ENCODE measurements at places on chromosomes 5 and 9. TPM values are rescaled to one million over a fixed set of nuclear protein-coding genes. Genes with fewer than 3 reads are reported as not detected.

DNA sequence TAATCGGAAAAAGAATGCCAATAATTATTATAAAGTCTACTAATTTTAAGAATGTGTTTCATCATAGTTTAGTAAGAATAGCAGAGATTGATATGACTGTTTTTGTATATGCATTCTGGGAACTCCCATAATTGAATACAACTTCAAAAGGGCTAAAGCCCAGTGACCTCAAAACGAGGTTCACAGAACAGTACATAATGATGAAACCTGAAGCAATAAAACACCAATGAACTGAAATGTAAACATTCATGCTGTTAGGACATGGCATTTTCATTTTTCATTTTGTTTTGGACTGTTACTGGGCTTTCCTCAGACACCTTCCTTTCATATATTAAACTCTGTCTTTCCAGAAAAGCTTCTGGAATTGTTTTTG, 684 bp upstream of the JMY start:
- no peaks in the 10 kb centered on the region for H3K27me3 ChIP-seq
- no peak for DNase-seq
- H3K4me3 ChIP-seq, result peak overlapping the region; percentile 71
- H3K27ac ChIP-seq, result peak overlapping the region; percentile 95

DNA sequence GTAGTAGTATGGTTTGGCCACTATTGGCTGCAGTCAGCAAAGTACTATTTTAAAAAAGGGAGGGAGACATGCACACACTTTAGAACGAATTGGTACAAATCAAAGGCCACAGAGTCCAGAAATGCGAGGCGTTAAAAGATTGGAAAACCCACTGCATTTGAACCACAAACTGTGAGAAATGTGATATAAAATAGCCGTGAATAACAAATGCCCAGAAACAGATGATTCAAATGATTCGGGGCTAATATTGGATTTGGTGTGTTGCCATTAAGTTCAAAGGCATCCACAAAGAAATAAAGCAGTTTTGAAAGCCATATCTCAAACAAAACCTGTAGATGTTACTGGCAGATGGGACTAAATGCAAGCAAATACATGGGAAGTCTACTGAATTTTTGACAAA, 140.9 kb upstream of the HMHB1 start:
- H3K4me1 ChIP-seq, result no peaks in the 10 kb centered on the region
- H3K4me3 ChIP-seq, result no peak overlapping the region
- H3K27me3 ChIP-seq, result no peaks in the 10 kb centered on the region
- no peak overlapping the region for H3K27ac ChIP-seq
- DNase-seq, result no peak

- no peak overlapping the region for H3K4me3 ChIP-seq
- no peak overlapping the region for H3K27ac ChIP-seq
- DNase-seq, result no peak
Measured at GRCh38 chr5:125197321-125197720, 450.9 kb upstream of the ZNF608 start.

DNA sequence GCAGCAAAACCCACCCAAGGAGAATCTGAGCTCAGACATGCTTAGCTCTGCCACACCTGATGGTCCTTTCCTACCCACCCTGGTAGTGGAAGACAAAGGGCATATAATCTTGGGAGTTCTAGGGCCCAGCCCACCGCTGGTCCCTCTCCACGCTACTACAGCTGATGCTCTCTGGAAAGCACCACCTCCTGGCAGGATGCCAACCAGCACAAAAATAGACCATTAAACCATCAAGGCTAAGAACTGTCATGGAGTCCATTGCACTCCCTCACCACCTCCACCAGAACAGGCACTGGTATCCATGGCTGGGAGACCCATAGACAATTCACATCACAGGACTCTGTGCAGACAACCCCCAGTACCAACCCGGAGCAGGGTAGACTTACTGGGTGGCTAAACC, 111.0 kb upstream of the IL7R start:
- no peak for DNase-seq
- no peaks in the 10 kb centered on the region for H3K27me3 ChIP-seq
- H3K27ac ChIP-seq, result no peak overlapping the region
- no peaks in the 10 kb centered on the region for H3K36me3 ChIP-seq
- H3K4me3 ChIP-seq, result no peak overlapping the region

DNA sequence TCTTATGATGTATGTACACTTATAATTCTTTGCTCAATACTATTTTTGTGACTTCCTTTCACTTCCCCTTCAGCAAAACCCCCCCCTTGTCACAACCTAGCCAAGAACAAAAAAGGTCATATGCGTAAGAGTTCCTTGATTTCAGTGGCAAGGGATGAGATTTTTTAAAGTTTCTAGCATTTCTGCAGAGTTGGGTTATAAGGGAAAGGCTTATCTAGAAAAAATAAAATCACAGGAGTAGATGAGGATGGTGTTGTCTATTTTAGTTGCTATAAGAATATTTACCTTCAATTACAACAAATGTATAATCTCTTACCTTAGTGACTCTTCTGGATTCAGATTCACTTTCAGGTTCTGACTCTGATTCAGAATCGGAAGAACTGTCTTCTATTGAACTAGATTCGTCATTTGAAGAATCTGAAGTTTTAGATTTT, 184.6 kb downstream of the AP3B1 start:
- no peaks in the 10 kb centered on the region for H3K27me3 ChIP-seq
- H3K4me1 ChIP-seq, result no peaks in the 10 kb centered on the region
- H3K27ac ChIP-seq, result no peak overlapping the region
- no peak for DNase-seq
- H3K4me3 ChIP-seq, result no peak overlapping the region

The NR5A1 gene
- not detected for total RNA-seq

GRCh38 chr5:50564079-50564478, 102.4 kb upstream of the PARP8 start:
- no peaks in the 10 kb centered on the region for H3K27me3 ChIP-seq
- H3K4me3 ChIP-seq, result no peak overlapping the region
- H3K4me1 ChIP-seq, result no peaks in the 10 kb centered on the region
- H3K36me3 ChIP-seq, result no peaks in the 10 kb centered on the region
- no peak for DNase-seq

The FBP1 gene
- not detected for total RNA-seq

GRCh38 chr5:142918959-142919635, 148.9 kb downstream of the ARHGAP26 start:
- no peak overlapping the region for H3K4me3 ChIP-seq
- no peak for DNase-seq
- H3K36me3 ChIP-seq, result no peaks in the 10 kb centered on the region
- H3K4me1 ChIP-seq, result no peaks in the 10 kb centered on the region
- no peak overlapping the region for H3K27ac ChIP-seq
- no peaks in the 10 kb centered on the region for H3K27me3 ChIP-seq

DNA sequence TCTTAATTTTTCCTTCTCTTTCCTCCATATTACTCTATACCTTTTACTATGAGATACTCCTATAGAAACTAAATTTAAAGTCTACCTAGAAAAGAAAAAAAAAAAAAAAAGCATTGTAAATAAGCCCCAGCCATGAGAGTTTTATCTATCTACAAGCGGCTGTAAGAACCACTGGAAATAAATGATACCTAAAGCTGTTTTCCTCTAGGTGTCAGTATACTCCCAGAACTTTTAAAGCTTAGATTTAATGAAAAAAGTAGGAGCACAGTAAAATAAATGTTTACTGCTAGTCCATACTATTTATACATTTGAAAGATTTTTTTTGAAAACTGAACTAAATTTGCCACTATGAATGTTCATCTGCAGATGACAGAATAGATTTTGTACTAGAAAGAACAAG, 26.2 kb downstream of the TYRP1 start:
- H3K27ac ChIP-seq, result no peak overlapping the region
- H3K4me1 ChIP-seq, result no peaks in the 10 kb centered on the region
- H3K4me3 ChIP-seq, result no peak overlapping the region
- H3K36me3 ChIP-seq, result no peaks in the 10 kb centered on the region

The KLHL9 gene
- 88.5 TPM for total RNA-seq

GRCh38 chr9:109108318-109108717, 11.4 kb downstream of the TMEM245 start:
- H3K27me3 ChIP-seq, result no peaks in the 10 kb centered on the region
- no peak for DNase-seq
- no peak overlapping the region for H3K4me3 ChIP-seq
- no peaks in the 10 kb centered on the region for H3K36me3 ChIP-seq

- peak; percentile 38 for DNase-seq
- H3K27me3 ChIP-seq, result no peaks in the 10 kb centered on the region
- H3K27ac ChIP-seq, result peak overlapping the region; percentile 65
Measured at GRCh38 chr9:136438548-136439480, 831 bp downstream of the INPP5E start.

DNA sequence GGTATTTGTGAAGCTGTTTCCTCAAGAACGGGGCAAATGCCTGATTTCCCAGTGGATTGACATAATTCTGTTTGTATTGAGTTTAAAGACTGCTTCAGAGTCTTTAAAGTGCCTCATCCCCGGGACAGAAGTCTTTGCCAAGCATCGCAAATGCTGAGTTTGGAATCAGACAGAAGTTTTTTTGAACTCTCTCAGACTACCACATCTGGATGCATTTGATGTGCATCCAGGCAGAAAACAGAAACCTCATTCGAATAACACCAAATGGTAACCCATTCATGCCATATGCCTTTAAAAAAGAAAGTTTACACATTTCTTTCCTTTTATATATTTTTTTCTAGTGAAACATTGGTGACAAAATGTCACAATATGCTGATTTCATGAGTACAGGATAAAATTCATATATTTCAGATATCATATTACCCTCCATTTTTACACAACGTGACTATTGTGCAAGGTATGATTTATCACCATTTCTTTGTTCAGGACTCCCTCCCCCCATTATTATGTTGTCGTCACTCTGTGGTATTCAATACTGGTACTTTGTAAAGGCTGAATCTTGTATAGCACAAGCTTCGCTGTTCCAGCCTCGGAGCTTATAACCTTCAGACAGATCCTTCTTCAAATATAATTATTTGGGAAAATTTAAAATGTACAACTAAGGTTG, 91.1 kb downstream of the ZNF608 start:
- no peak overlapping the region for H3K4me3 ChIP-seq
- no peak overlapping the region for H3K27ac ChIP-seq
- H3K4me1 ChIP-seq, result peaks cover 5% of the 10 kb centered on the region
- no peaks in the 10 kb centered on the region for H3K27me3 ChIP-seq

GRCh38 chr5:172869691-172870090, 35.6 kb downstream of the ERGIC1 start:
- no peaks in the 10 kb centered on the region for H3K27me3 ChIP-seq
- no peaks in the 10 kb centered on the region for H3K36me3 ChIP-seq
- H3K4me3 ChIP-seq, result no peak overlapping the region
- H3K4me1 ChIP-seq, result peaks cover 42% of the 10 kb centered on the region
- no peak for DNase-seq
- peak overlapping the region; percentile 94 for H3K27ac ChIP-seq

DNA sequence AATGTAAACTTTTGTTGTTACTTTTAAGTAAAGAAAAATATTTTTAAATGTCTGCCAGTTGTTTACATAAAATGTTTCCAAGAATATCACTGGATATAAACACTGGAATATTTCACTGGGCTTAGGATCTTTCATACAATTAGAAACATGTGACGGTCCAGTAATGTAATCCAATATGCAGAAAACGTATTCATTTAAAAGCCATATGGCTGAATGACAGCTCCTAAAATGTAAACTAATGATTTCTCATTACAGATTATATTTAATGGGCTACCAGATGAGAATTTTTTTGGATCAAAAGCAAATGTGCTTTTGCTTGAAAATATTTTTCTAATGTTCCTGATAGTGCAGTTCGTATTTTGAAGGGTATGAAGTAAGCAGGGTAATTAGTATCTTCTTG, 124.3 kb downstream of the TTC39B start:
- H3K27ac ChIP-seq, result no peak overlapping the region
- no peaks in the 10 kb centered on the region for H3K36me3 ChIP-seq
- H3K27me3 ChIP-seq, result no peaks in the 10 kb centered on the region
- no peak for DNase-seq
- H3K4me1 ChIP-seq, result no peaks in the 10 kb centered on the region
- H3K4me3 ChIP-seq, result no peak overlapping the region

DNA sequence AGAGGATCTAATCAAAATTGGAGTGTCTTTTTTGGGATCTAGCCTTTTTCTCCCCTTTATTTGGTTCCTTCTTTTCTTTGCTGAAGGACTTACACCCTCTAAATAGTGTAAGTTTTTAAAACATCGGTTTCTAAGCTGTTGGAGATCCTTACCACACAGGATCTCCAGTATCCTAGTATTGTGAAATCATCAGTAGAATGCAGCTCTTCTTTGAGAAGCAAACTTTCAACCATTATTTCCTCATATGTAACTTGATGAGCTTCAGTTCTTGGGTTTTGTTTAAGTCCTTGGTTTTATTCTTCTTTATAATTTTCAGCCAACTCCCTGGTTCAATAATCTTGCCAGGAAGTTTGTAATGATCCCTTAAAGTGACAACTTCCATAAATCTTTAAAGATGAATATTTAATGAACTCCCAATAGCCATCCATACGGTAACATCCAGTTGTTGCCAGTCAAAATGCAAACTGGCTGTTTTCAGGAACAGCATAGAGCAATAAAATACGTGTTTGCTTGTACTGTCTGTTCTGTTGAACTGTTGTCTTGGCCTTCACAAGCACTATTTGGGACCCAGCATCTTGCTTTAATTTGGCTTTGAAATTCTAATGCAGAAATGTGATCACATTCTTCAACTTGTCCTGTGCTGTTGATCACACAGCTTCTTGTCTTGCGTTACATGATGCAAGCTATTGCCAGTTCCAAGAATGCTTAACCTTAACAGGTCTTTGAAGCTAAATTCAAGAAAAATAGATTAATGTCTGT, 34.8 kb upstream of the TTC23L start:
- no peak for DNase-seq
- H3K36me3 ChIP-seq, result no peaks in the 10 kb centered on the region
- H3K4me3 ChIP-seq, result no peak overlapping the region
- H3K27me3 ChIP-seq, result no peaks in the 10 kb centered on the region
- no peaks in the 10 kb centered on the region for H3K4me1 ChIP-seq

- no peak for DNase-seq
- no peaks in the 10 kb centered on the region for H3K36me3 ChIP-seq
- no peaks in the 10 kb centered on the region for H3K27me3 ChIP-seq
Measured at GRCh38 chr5:122933956-122934355, 88.5 kb downstream of the SNX24 start.

The CDHR2 gene
- not detected for total RNA-seq

GRCh38 chr5:102833146-102833545, 78.0 kb downstream of the PAM start:
- H3K27ac ChIP-seq, result no peak overlapping the region
- H3K36me3 ChIP-seq, result no peaks in the 10 kb centered on the region
- H3K4me3 ChIP-seq, result no peak overlapping the region
- H3K4me1 ChIP-seq, result no peaks in the 10 kb centered on the region
- DNase-seq, result no peak

The IL13 gene
- total RNA-seq, result not detected

The FSTL4 gene
- total RNA-seq, result not detected

The OR13C9 gene
- not detected for total RNA-seq

The LCN2 gene
- total RNA-seq, result not detected

- no peaks in the 10 kb centered on the region for H3K27me3 ChIP-seq
- H3K4me1 ChIP-seq, result no peaks in the 10 kb centered on the region
- H3K36me3 ChIP-seq, result no peaks in the 10 kb centered on the region
- H3K27ac ChIP-seq, result no peak overlapping the region
- no peak overlapping the region for H3K4me3 ChIP-seq
Measured at GRCh38 chr9:104750185-104750767, 2.8 kb downstream of the NIPSNAP3A start.

GRCh38 chr5:116629168-116629567, 54.5 kb upstream of the SEMA6A start:
- no peaks in the 10 kb centered on the region for H3K36me3 ChIP-seq
- H3K27ac ChIP-seq, result no peak overlapping the region
- H3K27me3 ChIP-seq, result no peaks in the 10 kb centered on the region
- DNase-seq, result no peak
- peaks cover 4% of the 10 kb centered on the region for H3K4me1 ChIP-seq

Measured in uterus (tissue), 4 donors.